ENCODE measurements at places on chromosomes 1 and 21.

GRCh38 chr1:46461017-46461808 lies 28.4 kb upstream of the DMBX1 start:
- no peak for DNase-seq

GRCh38 chr1:111961773-111962565 lies 27.5 kb downstream of the KCND3 start:
- peak; percentile 89 for DNase-seq

GRCh38 chr1:165542647-165543046 lies 1.2 kb upstream of the LRRC52 start:
- no peak for DNase-seq

GRCh38 chr1:212722270-212722957 lies 22.8 kb upstream of the BATF3 start:
- no peak for DNase-seq

DNA sequence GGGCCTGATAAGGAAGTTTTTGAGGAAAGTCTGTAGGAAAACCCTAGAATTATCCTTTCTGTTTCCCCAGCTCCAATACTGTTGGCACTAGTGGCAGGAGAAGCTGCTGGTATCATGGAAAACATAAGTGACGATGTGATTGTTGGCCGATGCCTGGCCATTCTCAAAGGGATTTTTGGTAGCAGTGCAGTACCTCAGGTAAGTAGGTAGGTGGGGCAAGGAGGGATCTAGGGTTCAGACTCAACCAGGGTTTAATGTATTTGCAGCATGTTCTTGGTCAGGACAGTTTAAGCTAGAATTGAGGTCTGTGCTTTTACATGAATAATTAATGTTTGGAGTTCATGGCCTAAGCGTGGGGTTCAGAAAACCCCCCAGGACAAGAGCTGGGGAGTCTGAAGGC lies 62.1 kb downstream of the KDM1A start:
- DNase-seq, result no peak

- DNase-seq, result no peak
Measured at GRCh38 chr1:168093616-168094015, 43.1 kb downstream of the GPR161 start.

DNA sequence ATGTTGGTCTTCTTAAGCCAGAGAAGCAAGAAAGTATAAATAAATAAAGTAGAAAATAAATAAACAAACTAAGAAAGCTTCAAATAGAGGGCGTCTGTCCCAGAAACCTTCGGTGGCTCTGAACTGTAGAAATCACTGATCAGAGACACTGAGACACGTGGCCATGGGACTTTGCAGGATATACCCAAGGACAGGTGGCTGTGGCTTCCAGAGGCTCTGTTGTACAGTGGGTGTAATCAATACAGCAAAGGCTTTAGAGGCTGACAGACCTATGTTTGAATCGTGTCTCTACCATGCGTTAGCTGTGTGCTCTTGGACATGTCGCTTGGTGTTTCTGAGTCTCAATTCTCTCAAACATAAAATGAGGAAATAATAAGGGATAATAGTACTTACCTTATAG lies 41.0 kb upstream of the EPS15 start:
- DNase-seq, result no peak

DNA sequence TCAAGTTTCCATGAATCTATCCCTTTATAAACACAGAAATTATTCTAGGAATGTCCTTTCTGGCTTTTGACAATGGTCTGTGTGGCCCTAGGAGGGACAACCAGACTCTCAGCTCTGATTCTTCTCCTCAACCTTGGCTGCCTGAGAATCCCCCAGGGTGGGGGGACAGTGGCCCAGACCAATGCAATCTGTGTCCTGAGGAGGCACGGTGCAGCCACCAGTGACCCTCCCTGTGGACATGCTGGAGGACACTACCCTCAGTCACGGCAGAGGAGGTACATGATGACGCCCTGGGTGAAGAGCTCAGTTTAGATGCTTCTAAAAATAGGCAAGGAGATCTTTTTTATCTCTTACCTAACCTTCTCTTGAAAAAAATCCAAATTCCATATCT lies 91.7 kb downstream of the PGBD5 start:
- DNase-seq, result no peak

- peak; percentile 29 for DNase-seq
Measured at GRCh38 chr21:33948096-33948950, 32.7 kb upstream of the ATP5PO start.

DNA sequence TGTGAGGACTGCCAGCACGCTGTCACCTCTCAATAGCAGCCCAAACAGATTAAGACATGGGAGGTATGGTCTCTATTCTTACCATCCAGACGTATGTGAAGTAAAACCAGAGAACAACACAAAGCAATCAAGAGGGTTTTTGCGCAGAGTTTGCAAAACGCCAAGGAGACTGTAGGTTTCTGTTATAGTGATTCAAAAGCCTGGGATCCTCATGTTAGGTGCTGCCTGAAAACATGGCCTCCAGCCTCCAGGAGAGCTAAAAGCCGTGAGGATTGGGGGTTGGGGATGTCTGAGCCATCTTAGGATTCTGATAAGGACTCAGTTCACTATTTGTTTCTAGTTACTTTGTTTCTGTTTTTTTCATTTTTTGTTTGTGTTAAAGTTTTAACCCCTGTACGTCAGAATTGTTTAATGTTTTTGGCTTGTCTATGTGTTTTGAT lies 4.2 kb upstream of the CCT8 start:
- DNase-seq, result no peak

GRCh38 chr1:18978706-18979105 lies 22.2 kb upstream of the IFFO2 start:
- DNase-seq, result no peak

DNA sequence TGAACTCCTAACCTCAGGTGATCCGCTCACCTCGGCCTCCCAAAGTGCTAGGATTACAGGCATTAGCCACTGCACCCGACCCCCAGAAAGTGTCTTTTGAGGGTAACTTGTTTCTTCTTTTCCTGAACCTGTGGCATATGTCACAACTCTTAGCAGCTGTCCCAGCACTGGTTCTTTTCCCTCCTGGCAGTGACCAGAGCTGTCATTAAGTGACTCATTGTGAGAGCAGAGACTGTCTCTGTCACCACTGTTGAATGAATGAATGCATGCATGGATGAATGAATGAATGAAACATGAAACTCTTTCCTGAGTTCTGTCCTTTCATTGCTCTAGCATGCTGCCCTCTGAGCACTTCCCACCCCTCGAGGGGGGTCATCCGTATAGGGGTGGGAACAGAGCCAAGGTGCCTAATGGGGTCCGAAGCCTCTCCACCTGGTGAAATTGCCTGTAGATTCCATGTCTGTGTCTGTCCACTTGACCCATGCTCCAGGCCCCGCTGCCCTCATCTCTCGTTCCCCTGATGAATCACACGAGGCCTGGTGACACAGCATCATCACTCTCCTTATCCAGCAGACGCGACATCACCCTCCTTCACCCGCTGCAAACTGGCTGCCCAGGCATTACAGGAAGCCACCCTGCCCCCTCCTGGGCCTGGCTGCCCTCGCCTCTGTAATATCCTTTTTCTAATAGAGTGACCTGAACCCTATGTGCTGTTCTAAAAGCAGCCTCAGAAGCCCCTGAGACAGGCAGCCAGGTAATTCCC lies 75.0 kb downstream of the IGSF21 start:
- DNase-seq, result no peak

DNA sequence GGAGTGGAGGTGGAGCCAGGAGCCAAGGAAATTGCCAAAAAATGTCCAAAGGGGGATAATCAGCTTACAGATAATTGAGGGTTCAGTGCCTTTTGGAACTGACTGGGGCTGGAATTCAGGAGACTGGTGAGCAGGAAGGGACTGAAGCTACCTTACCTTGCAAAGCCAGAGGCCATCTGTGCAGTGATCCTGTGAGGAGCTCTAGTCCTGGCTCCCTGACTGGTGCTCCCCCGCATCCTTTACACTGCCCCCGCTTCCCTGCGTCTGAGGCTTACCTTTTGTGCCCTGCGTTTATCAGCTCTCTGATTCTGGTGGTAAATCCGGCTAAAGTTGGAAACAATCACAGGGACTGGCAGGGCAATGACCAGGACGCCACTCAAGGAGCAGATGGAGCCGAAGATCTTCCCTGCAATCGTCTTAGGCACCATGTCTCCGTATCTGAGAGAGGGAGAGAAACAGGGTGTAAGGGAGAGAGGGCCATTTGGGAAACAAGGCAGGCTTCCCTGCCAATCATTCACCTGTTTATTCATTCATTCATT lies 31.0 kb downstream of the DDX20 start:
- no peak for DNase-seq

- no peak for DNase-seq
Measured at GRCh38 chr1:233252441-233252840, 43.1 kb downstream of the PCNX2 start.

GRCh38 chr1:17538428-17539117 lies 925 bp upstream of the ARHGEF10L start:
- DNase-seq, result no peak

DNA sequence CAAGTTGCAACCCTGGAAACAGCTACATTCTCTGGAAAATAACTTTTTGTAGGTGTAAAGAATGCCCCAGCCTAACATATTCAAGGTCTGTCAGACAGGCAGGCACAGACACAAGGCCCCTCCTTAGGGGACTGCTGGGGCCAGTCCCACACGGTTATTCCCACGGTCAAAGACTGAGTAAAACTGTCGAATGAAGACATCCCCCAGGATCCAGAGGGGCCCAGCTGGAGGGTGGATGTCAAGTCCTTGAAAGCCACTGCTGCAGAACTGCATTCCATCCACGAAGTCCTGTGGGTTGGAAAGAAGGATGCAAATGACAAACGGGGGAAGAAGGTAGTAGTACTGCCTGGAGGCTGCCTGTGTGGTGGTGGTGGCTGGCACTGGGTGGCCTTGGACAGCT lies 6.9 kb upstream of the RAB7B start:
- DNase-seq, result no peak

DNA sequence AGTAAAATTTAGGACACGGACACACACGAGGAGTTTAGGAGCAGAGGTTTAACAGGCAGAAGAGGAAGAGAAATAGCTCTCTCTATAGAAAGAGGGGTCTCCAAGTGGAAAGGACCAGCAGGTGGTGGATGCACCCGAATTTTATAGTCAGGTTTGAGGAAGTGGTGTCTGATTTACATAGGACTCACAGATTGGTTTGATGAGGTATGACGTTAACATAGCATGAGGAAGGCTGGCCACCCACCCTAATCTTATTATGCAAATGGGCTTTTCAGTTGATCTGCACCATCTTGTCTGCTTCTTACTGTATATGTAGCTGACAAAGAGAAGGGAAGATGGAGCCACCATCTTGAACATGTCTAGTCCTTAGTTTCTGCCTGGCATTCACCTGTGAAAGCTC lies 52.5 kb upstream of the RGS2 start:
- no peak for DNase-seq

All from NCI-H1694 treated with DMSO at 0.1 percent for 48 hours (cell line).